ENCODE measurements at places on chromosomes 16 and 17.

DNA sequence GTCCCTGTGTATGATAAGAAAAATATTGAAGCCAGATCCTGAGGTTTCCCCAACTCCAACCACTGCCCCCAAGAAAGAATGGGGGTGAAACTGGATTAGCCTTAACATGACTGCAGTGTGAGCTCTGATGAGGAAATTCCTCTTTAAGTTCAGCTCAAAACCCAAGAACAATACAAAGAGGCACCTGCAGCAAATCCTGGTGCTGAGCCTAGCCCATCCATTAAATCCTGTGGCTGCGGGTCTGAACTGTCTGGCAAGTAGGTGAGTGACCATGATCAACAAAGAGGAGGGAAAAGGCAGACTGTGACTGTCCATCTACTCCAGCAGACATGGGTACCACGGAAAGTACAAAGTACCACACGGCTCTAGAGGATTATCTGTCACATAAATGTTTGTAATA is 64.2 kb downstream of the CREBBP start:
- no peak for DNase-seq

DNA sequence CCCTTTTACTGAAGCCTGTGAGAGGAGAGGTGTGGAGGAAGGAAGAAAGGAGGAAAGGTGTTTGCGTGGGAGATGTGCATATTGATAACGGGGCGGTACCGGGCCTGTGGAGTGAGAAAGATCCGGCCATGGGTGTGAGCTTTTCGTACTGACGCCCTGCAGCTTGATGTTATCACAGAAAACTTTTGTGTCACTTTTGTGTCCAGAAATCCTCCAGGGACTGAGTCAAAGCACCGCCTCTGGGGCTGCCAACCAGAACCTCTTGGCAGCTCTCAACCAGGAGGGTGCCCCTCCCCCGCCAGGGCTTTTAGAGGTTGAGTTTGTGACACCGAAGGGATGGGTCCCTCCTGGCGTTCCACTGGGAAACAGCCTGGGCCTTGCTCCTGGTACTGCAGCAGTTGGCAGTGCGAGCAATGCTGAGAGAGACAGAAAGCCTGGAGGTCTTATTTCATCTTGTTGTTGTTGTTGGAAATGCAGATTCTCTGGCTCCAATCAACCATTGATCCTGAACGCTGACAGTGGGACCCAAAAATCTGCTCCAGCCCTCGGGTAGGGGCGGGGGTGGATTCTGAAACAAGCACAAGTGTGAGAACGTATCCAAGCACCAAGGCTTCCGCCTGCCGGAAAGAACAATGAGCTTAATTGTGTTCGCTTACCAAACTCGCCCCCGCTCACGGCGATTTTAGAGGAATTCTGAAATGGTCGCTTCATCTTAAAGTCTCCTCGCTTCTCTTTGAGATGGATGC is 65.0 kb downstream of the CRISPLD2 start:
- no peak for DNase-seq

DNA sequence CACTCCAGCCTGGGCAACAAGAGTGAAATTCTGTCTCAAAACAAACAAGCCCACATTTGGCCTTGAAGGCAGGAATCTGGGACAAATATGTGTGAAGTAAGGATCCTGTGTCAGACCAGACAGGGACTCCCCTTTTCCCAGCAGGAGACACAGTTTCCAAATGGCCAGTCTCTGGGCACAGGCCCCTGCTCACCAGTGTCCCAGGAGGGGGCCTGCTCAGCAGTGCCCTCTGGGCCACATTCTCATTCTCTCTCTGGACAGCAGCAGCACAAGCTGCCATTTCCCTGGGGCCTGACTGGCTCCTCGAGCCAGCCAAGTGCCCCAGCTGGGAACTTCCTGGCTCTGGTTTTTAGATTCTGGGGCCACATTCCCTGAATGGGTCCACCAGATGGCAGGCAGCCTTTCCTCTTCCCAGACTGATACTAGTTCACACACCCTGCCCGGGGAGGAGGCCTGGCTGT is 11.7 kb upstream of the MNT start:
- no peak for DNase-seq

DNA sequence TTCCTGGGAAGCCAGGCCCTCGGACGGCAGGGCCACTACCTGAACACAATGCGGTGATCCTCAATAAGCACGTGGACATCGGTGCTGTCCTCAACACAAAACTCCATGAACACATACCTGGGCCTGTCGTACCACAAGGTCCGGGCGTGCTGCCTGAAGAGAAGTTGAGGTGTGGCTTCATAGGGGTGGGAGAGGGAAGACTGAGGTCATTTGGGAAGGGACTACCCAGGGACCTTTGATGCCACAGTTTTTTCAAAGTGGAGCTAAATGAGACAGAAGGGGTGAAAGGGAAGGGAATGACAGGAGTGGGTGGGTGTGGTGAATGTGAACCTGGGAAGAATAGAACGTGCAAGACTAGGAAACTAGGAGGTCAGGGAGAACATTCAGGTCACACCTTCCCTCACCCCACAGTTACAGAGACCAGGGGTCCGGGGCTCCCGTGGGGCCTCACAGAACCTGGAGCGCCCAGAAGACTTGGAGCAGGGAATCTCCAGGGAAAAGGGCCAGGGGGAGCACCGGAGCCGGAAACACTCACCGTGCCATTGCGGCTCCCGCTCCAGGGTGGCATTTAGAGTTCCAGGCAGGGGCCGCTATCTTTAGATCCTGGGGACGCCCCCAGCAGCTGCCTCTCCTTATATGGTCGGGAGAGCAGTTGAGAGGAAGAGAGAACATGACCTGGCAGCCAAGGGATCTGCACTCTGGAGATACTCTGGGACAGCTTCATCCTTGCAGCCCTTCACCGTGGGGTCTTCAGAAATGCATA is at the start of gene PTGES3L:
Gene PTGES3L (minus strand): TSS at position 570 of the 763 bp plus-strand sequence. CDS start 27 bp downstream, at position 543.
- DNase-seq: peak; percentile 75

- no peak for DNase-seq
These were observed 2.8 kb downstream of the IRX5 start for GRCh38 chr16:54933281-54934011.

DNA sequence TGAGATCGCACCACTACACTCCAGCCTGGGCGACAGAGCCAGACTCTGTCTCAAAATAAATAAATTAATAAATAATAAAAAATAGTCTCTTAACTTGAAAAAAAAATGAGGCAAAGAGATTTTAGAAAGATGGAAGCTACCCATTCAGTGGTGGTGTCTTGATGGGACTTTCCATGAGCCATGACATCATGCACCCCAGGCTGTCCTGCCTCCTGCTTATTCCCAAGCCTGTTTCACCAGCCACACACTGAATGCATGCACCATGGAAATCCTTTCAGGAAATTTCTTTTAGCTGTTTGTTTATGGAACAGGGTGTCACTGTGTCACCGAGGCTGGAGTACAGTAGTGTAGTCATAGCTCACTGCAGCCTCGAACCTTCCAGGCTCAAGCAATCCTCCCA is 8.9 kb upstream of the DLX3 start:
- no peak for DNase-seq

GRCh38 chr17:47810200-47810821 is 11.3 kb downstream of the OSBPL7 start:
- DNase-seq: no peak

DNA sequence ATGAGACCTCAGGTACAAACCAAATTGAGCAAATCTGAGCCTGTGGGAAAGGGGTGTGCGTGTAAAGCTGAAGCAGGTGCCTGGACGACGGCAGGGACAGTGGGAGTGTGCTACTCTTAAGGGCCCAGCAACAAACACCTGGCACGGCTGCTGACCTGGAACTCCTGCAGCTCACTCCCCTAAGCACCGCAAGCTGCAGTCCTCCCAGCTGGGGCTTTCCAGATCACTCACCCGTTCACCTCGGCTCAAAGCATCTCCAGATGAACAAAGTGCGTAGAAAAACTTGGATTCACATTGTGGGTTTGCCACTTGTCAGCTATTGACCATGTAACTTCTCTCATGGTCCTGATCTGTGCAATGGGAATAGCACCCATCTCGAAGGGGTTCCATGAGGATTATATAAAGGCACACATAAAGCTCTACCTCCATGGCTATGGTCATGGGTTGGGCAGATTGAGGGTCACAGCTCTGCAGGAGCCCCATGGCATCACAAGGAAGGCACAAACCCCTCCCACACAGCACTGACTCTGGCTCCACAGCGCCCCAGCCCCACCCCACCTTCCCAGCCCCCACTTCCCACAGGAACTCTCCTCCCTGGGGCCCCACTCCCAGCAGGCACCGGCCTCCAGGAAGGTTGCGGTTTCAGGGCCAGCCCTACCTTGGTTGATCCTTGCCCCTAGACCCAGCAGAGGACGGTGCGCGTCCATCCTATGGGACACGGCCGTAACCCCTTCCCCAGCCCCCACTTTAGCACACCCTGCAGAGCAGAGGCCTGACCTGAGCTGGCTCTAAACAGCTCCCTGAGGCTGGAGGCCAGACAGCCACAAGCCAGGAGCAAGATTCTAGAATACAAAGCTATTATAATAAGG is 21.9 kb downstream of the ST3GAL2 start:
- no peak for DNase-seq

DNA sequence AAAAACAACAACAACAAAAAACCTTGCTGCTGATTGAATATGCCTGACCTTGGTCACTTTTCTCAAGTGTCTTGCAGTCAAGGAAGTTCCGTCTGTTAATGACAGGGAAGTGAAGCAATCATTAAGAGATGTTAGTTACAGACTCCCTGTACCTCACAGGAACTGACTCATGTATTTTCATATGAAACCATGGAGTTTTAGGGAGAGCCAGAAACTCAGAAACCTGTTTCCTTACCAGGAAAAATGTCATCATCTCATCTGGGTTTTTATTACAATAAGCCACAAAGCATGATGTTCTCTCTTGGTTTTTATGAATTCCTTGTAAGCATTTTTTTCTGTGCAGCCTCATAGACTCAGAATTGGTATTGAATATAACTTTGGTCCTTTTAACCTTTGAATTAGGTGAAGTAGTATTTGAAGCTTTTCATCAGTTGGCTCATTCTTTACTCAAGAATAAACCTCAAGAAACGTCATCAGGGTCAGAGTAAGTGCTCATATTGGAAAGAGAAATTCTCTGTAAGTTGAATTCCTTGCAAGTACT is 10.3 kb downstream of the LYRM1 start:
- DNase-seq: no peak

- no peak for DNase-seq
These were observed 8.5 kb upstream of the CBFA2T3 start for GRCh38 chr16:88985521-88985920.

DNA sequence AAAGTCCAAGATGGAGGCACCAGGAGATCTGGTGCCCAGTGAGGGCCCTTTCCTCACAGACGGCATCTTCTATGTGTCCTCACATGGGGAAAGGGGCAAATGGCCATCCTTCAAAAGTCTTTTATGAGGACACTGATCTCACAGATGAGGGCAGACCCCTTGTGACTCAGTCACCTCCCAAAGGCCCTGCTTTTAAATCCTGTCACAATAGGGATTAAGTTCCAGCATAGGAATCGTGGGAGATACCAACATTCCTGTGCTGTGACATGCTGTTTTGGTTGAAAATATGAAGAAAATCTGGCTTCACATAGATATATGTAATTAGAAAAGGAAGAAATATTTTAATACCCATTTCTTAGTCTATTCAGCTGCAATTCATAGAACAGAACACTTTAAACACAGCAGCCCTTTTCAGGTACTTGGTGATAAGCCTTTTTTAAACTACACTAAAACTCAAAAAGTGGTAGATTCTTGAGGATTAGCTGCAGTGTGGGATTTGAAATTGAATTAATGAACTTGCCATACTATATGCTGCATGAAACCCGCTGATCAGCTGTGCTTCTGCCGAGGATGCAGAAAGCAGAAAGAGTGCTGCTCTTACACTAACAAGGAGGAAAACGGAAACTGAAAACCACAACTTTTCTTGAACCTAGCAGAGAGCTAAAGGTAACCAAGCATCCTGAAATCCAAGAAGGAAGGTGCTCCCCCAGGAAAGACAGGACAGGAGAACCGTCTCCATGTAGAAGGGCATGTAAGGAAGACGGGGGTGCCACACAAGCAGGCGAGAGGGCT is 32.7 kb downstream of the VPS53 start:
- no peak for DNase-seq

DNA sequence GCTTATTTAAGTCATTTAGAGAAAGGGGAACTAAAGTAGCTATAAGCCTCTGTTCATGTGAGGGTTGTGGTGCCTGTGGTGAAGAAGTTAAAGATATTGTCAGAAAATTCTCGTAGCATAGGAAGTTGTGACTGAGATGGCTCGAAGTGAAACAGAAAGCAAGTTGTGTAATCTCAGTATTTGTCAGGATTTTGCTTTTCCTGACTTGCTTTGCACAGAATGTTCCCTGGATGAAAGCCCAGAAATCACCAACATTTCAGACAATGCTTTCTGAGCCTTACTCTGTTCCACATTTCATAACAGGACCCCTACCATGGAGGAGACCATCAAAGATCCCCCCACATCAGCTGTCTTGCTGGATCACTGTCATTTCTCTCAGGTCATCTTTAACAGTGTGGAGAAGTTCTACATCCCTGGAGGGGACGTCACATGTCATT is 10.6 kb downstream of the CALCOCO2 start:
- no peak for DNase-seq

- DNase-seq: no peak
These were observed 17.7 kb downstream of the RAI1 start for GRCh38 chr17:17698869-17699351.

DNA sequence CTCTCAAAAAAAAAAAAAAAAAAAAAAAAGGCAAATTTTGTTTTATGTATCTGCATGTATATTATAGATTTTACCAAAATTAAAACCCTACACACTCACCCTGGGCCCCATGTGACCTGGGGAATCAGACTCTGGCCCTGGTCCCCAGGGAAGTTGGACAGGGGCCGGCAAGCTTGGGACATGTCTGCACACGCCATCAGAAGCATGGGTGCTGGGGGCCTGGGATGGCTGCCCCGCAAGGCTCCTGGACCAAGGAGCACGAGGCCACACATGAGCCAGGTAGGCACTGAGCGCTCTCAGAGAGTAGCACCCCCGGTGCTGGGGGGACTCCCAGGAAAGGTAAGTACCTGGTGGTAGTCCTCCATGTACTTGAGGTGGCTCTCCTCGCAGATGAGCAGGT is 39.6 kb downstream of the PPL start:
- DNase-seq: no peak

DNA sequence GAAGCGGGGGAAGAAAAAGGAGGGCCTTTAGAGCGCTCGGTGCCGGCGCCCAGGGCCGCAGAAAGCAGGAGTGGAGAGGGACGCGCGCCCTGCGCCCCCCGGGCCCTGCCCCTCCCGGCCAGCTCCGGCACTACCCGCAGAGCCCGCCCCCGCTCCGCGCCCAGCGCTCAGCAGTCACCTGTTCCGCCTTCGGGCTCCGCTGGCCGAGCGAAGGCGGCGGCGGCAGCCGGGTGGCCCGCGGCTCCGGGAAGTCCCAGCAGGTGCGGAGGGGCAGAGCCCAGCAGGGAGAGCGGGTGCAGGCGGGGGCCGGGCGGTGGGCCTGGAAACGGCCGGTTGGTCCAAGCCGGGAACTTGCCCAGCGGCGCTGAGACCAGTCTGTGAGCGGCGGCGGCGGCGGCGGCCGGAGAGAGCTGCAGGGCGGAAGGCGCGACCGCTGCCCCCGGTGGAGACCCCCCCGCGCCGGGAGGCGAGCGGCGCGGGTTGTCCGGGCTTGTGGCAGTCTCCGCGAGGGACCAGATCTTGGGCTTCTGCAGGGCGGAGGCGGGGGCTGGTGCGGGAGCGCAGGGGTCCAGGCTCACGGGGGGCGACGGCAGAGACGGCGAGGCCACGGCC is 2.2 kb downstream of the IRX3 start:
- DNase-seq: no peak
